ENCODE measurements at places on chromosomes 1 and 21.
A peak's percentile ranks its signal among the peaks of the same experiment; 100 is the strongest.

- no peak for DNase-seq
These were observed at the start of gene CAMTA1 for GRCh38 chr1:6785318-6785727. Gene CAMTA1 (plus strand): TSS chr1:6785454. CDS start chr1:6785531, 77 bp downstream.

GRCh38 chr1:229035054-229035747 is 235.7 kb upstream of the RAB4A start:
- DNase-seq: no peak

DNA sequence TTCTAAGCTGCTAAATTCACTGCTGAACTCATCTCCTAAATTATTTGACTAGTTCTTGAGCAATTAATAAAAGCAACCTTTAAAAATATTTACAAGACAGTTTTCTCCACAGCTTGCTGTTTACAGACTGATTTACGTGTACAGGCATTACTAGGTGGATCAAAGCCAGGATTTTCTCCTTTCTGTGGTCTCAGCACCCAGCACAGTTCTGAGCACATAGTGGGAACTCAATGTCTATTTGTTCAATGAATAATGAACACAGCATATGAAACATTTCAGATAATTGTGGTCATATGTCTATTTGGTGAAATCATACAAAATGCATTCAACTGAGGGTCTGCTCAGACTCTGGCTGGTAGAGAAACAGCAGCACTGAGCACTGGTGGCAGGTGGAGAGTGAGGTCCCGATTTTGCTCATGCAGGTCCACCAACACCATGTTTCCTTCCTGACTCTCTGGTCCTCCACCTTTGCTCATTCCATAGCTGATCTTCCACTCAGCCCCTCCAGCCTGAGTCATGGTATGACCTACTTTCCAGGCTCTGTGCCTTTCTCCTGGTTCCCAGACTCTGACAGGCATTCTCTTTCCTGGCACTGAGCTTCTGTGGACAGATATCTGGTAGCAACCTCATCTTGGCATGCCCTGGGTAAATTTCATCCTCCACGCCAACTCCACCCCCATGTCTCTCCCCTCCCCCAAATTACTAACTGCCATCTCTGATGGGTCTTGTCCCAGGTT is 311.3 kb downstream of the TGFB2 start:
- DNase-seq: no peak

- no peak for DNase-seq
These were observed 48.9 kb upstream of the TADA1 start for GRCh38 chr1:166924823-166925541.

DNA sequence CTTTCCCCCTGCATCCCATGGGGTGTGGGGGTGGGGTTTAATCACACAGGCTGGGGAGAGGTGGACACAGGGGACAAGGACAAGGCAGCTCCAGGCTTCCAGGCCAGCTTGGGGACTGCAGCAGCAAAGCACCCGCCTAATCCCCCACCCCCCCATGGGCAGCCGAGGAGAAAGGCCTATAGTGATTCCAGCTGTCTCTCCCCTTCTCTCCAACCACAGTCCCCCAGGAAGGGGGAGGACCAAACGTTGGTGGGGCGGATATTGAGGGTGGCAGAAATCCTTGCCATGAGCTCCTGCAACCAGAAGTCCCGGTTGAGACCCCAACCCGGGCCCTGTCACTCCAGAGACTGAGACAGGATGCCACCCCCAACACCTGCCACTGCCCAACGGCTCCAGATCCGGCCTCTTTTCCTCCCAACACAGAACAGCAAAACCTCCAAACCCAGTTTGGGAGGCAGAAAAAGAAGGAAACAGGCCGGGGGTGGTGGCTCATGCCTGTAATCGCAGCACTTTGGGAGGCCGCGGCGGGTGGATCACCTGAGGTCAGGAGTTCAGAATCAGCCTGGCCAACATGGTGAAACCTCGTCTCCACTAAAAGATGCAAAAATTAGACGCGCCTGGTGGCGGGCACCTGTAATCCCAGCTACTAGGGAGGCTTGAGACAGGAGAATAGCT is 1.7 kb downstream of the EPHA2 start:
- no peak for DNase-seq

GRCh38 chr1:18903291-18903756 is 969 bp upstream of the ALDH4A1 start:
- no peak for DNase-seq

DNA sequence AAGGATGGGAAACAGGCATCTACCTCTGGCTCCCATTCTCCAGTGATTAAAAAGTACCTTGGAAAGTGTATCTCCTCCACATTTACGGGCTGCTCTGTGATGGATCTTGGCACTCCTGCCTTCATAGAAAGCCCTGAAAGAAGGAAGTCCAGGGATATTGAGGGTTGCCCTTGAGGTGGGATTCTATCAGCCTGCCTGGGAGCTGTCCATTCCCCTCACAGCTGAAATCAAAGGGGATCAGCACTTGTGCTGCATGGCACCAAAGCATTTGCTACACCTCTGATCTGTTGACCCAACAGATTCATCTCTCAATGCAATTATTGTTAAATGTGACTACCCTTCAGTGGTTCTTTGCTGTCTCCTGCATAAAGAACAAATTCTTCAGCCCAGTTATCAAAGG is 442.0 kb upstream of the RUNX1 start:
- no peak for DNase-seq

- no peak for DNase-seq
These were observed 322.7 kb downstream of the PTBP2 start for GRCh38 chr1:97044159-97044760.

DNA sequence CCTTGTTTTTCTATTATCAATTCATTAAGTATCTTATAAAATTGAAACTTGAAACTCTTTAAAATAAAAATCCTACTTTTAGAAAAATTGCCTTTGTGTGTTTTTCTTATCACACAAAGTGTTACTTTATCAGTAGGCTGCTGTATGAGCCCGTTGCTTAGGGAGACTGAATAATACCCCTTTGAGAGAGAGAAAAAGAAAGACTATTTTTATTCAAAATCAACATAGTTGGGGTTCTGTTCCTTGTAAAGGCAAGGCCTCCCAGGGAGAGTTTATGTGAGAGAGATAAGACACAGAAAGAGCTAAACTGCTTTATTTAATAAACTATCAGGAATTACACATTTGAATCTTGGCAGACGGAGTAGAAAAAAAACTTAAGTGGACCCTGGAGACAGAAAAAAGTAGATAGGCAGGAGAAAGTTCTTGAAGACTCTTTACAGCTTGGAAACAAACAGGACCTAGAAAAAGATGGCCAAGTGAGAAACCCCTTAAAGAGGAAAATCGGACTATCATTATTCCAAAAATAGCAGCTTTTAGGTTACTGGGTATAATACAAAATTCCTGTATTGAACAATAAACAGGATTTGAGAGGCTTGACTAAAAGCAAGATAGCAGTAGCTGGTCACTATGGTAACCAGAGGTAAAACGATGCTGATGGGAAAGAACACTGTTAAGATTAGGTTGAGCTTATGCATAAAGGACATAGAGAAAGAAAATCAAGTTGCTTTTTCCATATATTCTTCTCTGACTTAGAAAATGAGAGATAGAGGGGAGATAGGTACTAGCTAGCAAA is 170.9 kb downstream of the LRRC7 start:
- no peak for DNase-seq

DNA sequence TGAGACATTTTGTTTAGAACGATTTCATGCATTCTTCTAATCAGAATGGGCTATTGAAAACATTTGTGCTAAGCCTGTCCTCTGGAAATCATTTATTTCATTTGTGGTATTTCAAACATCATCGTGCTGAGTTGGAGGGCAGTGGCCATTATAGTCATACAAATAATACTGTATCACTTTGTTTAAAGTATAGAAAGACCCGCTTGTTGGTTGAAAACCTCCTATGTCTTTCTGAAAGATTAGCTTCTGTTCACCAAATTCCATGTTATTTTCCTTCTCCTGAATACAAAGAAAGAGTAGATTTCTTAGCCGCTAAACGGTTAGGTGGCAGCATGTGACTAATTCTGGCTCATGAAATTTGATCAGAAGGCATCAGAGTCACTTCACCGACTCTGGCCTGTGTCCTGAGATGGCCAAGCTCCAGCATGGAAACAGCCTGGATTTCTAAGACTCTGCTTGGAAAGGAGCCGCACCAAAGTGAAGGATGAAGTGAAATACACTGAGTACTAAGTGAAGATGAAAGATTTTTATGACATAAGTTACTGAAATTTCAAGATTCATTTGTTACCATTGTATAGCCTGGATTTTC is 355.1 kb downstream of the USP25 start:
- no peak for DNase-seq

GRCh38 chr1:183418696-183419095 is 516 bp upstream of the NMNAT2 start:
- no peak for DNase-seq

GRCh38 chr1:209341146-209341545 is 242.4 kb upstream of the CAMK1G start:
- no peak for DNase-seq

DNA sequence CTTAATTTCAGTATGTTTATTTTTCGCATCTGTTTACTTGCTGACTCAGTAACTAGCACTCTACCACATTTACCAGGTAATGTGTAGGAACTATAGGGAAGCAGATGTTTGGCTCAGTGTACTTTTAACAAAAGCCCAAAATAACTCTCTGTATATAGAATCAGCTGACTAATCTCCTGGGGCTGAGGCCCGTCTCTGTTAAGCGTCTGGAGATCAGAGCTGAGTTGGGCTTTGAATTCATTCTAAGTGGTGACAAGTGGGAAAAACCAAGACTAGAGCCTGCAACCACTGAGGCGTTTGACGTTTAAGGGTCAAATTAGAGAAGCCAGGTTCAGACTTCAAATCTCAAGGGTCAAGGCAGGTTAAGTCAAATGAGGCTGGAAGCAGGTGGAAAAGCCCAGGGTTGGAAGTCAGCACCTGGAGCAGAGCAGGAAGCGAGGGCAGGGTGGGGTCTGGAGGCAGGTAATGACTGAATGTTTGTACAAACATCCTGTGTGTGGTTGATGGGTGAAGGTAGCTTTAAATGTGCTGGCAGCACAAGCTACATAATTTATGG is 56.8 kb upstream of the LYST start:
- no peak for DNase-seq

DNA sequence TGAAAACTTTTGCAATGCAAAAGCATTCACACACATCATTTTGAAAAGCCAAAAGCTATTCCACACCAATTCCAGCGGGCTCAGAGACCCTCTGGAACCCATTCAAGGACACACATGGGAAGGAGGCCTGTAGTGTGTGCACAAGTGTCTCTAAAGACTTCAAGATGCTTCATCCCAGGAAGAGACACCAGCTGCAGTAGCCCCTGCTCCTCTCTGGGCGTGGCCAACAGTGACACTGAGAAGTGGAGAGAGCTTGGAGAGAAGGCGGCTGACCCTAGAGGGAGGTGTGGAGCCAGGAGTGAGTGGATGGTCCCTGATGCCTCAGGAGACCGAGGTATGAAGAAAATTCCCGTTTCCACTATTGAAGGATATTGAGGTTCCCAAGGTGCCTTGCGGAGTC is 14.9 kb upstream of the TNNI1 start:
- no peak for DNase-seq

- peak; percentile 58 for DNase-seq
These were observed 25.0 kb downstream of the GIPC2 start for GRCh38 chr1:78070758-78071157.

GRCh38 chr1:77794550-77794949 is 15.1 kb downstream of the MIGA1 start:
- DNase-seq: no peak

GRCh38 chr1:217622042-217622441 is 8.8 kb downstream of the GPATCH2 start:
- no peak for DNase-seq

GRCh38 chr1:109887884-109888283 is 22.8 kb upstream of the CSF1 start:
- DNase-seq: no peak

DNA sequence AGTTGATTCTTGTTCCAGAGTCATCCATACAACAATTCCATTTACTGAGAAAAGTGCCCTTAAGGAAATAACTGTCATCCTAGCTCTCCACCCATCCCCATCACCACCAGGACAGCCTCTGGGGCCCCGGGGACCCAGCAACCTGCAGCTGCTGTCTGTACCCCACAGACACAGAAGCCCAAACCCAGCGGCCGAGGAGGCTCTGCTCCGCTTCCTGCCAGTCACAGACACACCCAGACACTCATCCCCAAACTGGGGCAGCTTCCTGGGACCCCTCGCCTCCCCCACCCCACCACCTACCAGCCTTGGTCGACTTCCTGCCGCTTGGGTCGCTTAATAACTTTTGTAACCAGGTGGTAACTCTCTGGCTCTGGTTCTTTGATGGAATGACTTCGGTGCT is 121.6 kb upstream of the SLC25A33 start:
- DNase-seq: no peak

- DNase-seq: no peak
These were observed 116.3 kb downstream of the AK5 start for GRCh38 chr1:77398152-77398551.

- DNase-seq: no peak
These were observed 129.6 kb downstream of the LRRC7 start for GRCh38 chr1:69697340-69697739.

GRCh38 chr1:32045772-32046171 is 27.0 kb upstream of the TMEM39B start:
- DNase-seq: no peak

DNA sequence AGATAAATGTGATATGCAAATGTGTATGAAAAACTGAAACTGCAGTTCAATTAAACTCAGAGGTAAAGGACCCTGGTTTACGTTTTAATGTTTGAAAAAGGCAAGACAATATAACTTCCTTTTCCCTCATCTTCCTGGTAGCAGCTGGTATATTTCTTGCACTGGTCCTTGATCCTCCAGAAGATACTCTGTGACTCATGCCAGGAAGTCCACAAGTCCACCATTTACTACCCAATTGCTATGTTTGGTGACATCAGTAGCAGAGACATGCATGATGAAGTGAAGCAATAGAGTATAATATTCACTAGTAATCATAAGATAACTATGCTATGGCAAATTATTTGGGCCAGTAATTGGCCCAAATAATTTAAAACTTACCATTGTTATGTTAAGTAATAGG is 774.5 kb upstream of the NEGR1 start:
- DNase-seq: no peak

GRCh38 chr21:21179619-21180298 is 181.6 kb downstream of the NCAM2 start:
- no peak for DNase-seq

- no peak for DNase-seq
These were observed 7.6 kb downstream of the GPR37L1 start for GRCh38 chr1:202130297-202130721.

- no peak for DNase-seq
These were observed 207.4 kb downstream of the APP start for GRCh38 chr21:25963181-25963580.

- no peak for DNase-seq
These were observed 37.9 kb downstream of the GNG12 start for GRCh38 chr1:67795179-67795912.

- no peak for DNase-seq
These were observed 37.9 kb upstream of the IFFO2 start for GRCh38 chr1:18994381-18994780.

GRCh38 chr1:177779166-177779965 is 190.5 kb downstream of the SEC16B start:
- no peak for DNase-seq

- DNase-seq: no peak
These were observed 69.6 kb downstream of the COLGALT2 start for GRCh38 chr1:183967914-183968313.

GRCh38 chr1:210853276-210853675 is 280.7 kb downstream of the KCNH1 start:
- DNase-seq: no peak

Data from fibroblast of skin of left biceps (primary cell).